ENCODE measurements at places on chromosomes 2 and 18.

DNA sequence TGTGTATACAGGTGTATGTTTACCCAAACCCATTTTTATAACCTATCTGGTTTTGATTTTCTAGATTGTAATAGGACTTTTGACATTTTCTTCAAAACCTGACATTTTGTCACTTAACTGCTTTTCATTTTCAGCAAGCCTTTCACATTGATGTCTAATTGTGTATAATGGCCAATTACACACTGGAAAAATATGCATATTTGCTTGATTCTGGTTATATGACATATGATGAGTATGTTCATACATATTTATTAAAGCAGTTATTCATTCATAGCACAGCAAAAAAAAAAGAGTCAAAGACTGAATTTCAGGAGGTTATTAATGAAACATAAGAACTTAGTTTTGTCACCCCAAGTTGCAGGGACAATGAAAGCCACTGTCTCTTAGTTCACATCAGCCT is 307.7 kb upstream of the TNP1 start:
- DNase-seq, result no peak

DNA sequence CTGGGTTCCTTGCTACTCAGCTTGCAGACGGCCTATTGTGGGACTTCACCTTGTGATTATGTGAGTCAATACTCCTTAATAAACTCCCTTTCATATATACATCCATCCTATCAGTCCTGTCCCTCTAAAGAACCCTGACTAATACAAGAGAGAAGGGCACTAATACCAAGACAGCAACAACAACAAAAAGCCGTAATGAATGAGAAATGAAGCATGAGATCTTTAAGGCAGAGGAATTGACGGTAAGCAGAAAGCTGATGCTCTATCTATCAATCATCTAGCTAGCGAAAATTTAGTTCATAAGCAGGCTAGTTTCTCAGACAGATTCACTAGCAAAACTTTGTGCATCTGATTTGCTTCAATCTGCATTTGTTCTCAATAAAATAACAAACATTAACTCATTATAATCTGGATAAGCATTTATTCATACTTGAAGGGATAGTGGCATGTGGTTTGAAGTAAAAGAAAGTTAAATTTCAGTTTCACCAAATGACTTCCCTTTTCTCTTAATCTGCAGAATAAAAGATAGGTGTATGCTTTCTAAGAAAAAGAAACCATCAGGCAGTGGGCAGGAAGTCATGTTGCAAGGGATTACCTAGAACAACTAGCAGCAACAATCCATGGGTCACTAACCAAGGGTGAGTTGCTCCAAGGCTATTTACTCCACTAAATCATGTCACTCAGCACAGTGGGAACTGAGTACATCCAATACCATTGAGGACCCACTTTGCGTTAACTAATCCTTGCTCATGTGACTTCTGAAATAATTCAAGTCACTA is 376.5 kb downstream of the TMEM182 start:
- DNase-seq, result no peak

DNA sequence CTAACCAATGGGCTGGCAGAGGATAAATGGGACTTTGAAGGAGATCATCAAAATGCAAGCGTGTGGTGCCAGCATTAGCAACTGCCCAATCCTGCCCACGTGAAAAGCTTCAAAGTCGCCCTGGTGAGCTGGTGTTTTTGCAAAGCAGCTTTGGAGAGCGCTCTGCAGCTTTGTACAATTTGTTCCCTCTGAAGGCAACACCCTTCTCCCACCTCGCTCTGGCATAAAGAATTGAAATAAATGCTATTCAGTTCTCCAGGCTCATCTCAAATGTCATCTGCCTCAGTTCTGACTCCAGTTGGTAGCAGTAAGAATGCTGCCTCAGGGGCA is 3.5 kb downstream of the COPS9 start:
- DNase-seq, result no peak

- DNase-seq, result no peak
These were observed 549.2 kb downstream of the CCDC85A start for GRCh38 chr2:56732946-56733345.

- no peak for DNase-seq
These were observed 236.5 kb downstream of the ASXL3 start for GRCh38 chr18:33814546-33814945.

DNA sequence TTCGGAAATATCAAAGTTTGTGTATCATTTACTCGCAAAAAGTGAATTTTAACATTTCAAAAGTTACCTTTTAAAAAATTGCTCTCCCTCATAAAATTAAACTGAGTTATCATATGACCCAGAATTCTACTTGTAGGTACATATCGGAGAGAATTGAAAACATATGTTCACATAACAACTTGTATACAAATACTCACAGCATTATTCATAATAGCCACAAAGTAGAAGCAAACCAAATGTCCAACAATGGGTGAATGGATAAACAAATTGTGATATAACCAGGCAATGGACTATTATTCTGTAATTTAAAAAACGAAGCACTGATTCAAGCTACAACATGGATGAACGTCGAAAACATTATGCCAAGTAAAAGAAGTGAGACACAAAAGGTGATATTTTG is 412.0 kb upstream of the TCF4 start:
- DNase-seq, result no peak

- DNase-seq, result no peak
These were observed 57.0 kb downstream of the STEAP3 start for GRCh38 chr2:119280680-119281079.

- no peak for DNase-seq
These were observed 12.9 kb upstream of the MRO start for GRCh38 chr18:50832754-50833153.

- DNase-seq, result no peak
These were observed 19.7 kb downstream of the HS6ST1 start for GRCh38 chr2:128298846-128299507.

DNA sequence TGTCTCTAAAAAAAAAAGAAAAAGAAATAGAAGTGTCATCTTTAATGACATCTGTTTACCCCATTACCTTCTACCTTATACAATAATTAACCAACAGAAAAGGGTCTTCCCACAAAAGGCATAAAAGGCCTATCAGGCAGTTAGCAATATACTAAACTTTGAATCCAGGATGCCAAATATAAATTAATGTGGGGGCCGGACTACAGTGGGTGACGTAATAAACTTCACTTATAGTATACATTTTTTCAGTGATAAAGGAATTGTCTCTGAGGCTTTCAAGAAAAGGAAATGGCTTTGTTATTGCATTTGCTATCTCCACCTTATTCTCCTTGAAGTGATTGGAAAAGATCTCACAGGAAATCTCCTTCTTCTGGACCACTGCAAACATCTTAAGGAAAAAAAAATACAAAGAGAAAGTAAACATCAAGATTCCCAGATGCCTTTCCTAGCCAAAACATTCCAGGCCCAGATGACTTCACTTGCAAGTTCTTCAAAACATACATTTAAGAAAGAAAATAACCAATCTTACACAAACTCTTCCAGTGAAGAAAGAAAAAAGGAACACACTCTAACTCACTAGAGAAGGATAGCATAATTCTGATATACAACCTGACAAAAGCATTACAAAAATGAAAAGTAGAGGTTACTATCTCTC is 126.2 kb upstream of the CAB39 start:
- DNase-seq, result no peak

All from AG20443 (cell line).